ENCODE measurements at places on chromosomes 4 and X.

DNA sequence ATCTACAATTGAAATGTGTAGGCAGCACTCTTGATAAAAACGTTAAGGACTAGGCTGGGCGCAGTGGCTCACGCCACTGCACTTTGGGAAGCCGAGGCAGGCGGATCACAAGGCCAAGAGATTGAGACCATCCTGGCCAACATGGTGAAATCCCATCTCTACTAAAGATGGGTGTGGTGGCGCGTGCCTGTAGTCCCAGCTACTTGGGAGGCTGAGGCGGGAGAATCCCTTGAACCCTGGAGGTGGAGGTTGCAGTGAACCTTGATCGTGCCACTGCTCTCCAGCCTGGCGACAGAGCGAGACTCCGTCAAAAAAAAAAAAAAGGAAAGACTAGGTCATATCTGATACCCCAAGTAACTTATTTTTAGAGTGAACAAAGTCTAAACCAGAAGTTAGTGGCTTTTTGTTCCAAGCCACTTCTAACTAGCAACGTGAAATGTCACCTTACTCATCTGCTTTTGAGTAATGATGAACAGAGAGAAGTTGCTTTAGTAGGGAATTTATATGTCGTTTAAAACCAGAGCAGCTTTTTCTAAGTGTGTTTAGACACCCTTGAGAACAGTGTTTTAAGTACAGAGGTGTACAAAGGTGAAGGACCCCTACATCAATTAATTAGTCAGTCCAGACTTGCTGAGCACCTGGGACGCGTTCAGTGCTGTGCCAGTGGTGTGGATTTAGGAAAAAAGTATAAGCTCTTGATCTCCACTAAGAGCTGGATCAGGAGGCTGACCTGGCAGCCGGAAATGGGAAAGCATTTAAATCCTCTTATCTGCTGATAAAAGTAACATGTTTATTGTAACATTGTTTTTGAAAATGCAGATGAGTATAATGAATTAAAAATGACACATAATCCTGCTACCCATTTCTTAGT lies 23.5 kb downstream of the SPRY1 start:
- no peak for DNase-seq

GRCh38 chr4:178632415-178632814 lies 1190.2 kb upstream of the AGA start:
- no peak for DNase-seq

GRCh38 chr4:183658362-183659028 lies 490 bp downstream of the RWDD4 start:
- DNase-seq: peak; percentile 68

- DNase-seq: no peak
Measured at GRCh38 chr4:121819216-121819965, 4.3 kb downstream of the CCNA2 start.

DNA sequence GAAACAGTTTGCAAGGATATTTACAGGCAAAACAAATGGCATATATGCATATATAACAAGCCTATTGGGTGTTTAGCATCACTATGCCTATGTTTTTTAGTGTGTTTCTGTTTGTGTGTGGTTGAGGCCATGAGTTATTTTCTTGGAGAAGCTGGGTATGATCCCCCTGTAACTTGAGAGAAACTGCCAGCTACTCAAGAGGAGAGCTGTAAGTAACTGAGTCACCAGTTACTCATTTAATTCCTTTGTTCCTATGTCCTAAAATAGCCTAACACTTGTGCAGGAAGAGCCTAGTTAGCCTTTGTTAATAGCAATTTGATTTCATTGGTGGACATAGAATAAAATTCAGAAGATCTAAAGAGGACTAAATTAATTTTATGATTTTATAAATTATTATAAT lies 79.1 kb downstream of the PWWP3B start:
- no peak for DNase-seq

- DNase-seq: peak; percentile 59
Measured at GRCh38 chr4:7941111-7941964, 1.7 kb upstream of the AFAP1 start.

- no peak for DNase-seq
Measured at GRCh38 chrX:146454363-146454762, 355.2 kb upstream of the CXorf51B start.

DNA sequence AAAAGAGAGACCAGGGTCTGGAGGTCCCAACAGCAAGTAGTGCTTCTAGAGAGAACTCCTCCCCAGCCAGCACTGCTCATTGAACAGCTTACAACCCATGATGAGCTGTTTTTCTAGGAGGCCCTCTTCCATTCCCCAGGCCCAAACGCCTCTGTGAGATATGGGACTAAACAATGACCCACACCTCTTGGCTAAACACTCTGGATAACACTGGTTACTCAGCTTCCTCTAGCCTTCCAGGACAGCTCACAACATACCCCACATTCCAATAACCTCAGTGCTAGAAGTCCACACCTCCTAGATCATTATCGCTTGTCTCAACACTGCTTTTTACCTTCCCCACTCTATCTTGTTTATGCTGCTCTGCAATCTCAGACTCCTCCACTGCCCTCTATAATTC lies 35.4 kb upstream of the PGRMC2 start:
- no peak for DNase-seq

DNA sequence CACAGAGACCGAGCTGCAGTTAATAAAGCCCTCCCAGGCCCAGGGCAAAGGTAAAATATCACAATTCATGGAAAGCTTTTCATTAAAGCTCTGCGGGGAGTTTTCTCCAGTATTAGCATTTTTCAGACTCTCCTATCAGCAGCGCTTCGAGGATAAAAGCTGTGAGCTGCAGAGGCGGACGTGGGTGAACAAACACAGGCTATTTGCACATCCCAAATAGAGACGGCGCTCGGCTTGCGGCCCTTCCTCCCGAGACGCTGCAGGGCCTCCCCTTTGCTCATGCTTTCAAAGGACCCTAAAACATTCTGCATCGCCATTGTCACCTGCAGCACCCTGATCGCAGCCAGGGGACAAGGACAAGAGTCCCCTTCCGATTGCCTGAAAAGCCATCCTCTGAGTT lies 97.3 kb downstream of the SORCS2 start:
- no peak for DNase-seq

DNA sequence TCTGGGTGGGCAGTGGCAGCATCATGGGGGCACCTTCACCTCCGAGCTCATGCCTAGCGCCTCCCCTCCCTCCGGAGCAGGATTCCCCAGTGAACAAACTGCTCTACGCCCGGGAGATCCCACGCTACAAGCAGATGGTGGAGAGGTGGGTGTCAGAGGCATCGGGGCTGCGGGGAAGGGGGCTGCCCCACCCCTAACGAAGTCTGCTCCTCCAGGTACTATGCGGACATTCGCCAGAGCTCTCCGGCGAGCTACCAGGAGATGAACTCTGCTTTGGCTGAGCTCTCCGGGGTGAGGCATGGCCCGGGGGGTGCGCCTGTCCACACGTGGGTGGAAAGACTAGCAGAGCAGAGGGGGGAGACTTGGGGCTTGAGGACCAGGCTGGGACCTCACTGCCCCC lies 2.7 kb upstream of the SRPK3 start:
- no peak for DNase-seq

DNA sequence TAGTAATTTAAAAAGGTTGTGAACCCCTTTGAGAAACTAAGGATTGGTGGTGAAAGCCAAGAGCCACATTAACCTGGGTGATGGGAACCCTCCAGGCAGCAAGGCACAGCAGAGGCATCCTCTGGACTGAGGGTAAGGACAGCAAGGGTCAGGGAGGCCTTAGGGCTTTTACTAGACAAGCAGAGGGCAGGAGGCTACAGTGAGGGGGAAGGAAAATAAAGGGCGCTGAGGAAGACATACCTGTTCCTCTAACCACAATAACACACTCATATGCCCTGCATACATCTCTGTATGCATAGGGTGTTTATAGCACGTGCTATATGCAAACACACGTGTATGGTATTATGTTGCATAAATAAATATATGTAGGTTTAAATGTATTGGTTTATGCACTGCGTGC lies 18.7 kb downstream of the GPM6B start:
- DNase-seq: no peak

GRCh38 chr4:165111906-165112367 lies 723 bp downstream of the TMEM192 start:
- DNase-seq: no peak

DNA sequence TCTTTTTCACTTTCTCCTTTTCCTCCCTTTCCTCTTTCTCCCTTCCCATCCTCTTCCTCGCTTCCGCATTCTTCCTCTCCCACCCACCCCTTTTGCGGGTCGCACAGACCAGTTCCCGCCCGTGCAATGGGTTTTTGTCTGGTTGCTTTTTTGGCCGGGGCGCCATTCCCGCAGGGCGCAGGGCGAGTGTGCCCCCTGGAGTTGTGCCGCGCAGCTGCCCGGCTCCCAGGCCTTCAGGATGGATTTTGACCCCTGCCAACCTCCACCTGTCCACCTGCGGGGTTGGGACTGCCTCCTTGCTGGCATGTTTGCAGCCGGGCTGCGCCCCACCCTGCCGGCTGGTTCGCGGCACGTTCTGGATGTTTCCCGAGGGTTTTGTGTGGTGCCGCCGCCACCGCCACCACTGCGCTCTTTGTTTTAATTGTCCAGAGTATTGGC lies 578 bp upstream of the SEL1L3 start:
- DNase-seq: no peak

GRCh38 chrX:143664302-143664701 lies 28.4 kb upstream of the SLITRK4 start:
- no peak for DNase-seq

DNA sequence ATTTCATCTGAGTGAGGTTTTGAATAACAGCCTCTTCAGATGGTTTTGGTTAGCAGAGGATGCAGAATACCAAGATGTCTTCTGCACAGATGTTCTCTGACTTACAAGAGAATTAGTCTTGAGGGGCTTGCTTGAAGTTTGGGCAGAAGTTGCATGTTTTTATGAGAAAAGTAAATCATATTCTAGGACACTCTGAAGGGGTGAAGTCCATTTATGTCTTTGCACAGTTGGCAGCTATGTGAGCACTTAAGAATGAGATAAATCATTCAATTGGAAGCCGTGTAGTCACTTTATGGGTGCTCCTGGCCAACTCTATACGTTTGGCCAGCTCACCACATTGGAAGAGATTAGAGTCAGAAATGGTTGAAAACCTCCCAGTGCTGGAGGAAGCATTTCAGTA lies 252.7 kb upstream of the KCNIP4 start:
- DNase-seq: no peak

- no peak for DNase-seq
Measured at GRCh38 chr4:98290511-98290910, 29.3 kb downstream of the RAP1GDS1 start.

DNA sequence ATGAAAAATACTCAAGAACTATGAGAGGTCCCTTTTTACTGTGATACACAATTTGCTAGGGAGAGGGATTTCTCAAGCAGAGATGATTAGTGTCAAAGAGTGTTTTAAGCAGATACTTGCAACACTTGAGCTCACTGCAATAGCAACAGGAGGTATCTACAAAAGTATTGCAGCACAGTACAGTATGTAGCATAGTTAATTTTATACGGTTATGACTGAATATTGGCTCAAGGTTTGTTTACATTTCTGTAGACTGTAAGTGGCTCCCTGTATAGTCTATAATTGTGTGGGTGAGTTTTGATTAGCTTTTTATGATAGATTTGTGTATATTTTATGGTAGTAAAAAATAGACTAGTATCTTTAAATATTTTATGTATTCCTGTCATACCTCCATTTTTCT lies 1177.2 kb downstream of the TECRL start:
- no peak for DNase-seq

DNA sequence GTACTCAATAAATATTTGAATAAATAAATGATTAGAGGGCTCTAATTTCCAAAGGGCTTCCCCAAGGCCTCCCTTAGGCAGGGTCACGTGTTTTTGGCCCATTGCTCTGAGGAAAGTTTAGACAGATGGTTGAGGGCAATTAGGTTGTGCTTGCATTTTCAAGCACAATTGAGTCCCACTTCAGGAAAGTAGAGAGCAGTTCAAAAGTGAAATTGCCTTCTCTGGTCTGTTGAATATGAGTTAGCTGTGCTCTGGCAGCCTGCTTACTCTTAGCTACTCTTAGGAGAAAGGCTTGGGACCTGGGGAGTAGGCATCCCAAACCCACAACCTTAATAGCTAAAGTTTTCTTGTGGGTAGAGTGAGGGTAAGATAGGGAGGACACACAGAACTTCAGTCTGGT lies 9.0 kb upstream of the DRP2 start:
- no peak for DNase-seq

GRCh38 chrX:111411983-111412382 lies at the start of gene DCX:
DCX (minus strand) TSS chrX:111412192; CDS start chrX:111410398, 1,794 bp downstream.
- DNase-seq: no peak

DNA sequence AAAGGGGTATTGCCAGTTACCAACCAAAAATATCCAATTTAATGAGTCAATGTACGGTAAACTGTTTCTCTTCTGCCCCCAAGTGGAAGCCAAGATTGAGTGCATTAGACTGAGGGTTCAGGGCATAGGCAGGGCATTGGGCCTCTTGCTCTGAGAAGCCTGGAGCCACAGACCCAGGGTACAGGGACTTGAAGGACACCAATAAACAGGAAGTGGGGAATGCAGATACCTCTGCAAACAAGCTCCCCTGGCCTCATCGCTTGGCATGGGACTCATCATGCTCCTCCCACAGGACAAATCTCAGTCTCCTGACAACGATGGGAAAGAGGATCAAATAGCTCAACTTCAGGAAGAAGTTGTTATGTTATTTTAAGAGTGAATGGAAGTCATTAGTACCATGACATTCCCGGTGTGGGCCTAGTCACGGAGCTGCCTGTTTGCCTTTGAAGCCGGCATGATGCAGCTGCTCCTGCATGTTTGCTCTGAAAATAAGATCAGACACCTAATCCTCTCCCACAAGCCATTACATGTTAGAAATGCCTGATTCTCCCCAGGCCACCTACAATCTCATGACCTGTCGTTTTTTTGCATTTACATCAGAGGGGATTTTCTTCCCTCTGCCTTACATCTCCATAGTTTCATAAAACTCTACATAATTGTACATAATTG lies 224.2 kb downstream of the RCHY1 start:
- DNase-seq: no peak

- DNase-seq: no peak
Measured at GRCh38 chrX:96841325-96841724, 42.4 kb upstream of the RPA4 start.

DNA sequence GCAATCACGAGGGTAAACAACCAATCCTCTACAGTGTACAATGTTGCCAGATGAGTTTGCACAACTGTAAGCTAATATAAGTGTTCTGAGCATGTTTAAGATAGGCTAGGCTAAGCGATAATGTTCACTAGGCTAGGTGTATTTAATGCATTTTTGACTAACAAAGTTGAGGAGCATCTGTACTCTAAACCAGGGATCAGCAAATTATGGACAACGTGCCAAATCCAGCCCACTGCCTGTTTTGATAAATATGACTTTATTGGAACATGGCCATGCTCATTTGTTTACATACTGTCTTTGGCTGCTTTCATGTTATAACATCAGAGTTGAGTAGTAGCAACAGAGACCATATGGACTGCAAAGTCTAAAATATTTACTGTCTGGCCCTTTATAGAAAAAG lies 46.3 kb upstream of the ARHGEF6 start:
- DNase-seq: no peak

DNA sequence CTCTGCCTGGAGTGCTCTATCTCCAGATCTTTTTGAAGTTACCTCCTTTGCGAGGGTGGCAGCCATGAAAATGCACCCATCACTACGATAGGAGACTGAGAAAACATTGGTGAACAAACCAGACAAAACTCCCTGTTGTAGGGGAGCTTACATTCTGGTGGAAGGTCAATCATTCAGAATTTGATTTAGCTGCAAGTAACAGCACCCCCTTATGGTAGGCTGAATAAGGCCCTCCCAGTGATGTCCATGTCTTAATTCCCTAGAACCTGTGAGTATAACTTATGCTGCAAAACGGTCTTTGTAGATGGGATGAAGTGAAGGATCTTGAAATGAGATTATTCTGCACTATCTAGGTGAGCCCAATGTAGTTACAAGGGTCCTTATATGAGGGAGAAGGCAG lies 5.6 kb upstream of the TEC start:
- DNase-seq: no peak
